ENCODE measurements at places on chromosomes 4 and X. TPM values are rescaled to one million over a fixed set of nuclear protein-coding genes. Genes with fewer than 3 reads are reported as not detected.

ZNF630 gene
- total RNA-seq, result 4.6 TPM

NPY2R gene
- 0.20 TPM for total RNA-seq

KLB gene
- total RNA-seq, result 6.4 TPM

MAGEB17 gene
- total RNA-seq, result not detected

FAM9C gene
- not detected for total RNA-seq

ZIC3 gene
- total RNA-seq, result 2.4 TPM

OPRPN gene
- total RNA-seq, result not detected

NUDT10 gene
- total RNA-seq, result 2.3 TPM

NWD2 gene
- 0.30 TPM for total RNA-seq

YY2 gene
- 2.5 TPM for total RNA-seq

SMIM10 gene
- 2.3 TPM for total RNA-seq

UFSP2 gene
- 42.1 TPM for total RNA-seq

ADH1A gene
- total RNA-seq, result not detected

RNF175 gene
- 1.9 TPM for total RNA-seq

CLGN gene
- 0.59 TPM for total RNA-seq

PAGE5 gene
- not detected for total RNA-seq

TMEM150C gene
- total RNA-seq, result 11.6 TPM

CDS1 gene
- total RNA-seq, result 9.9 TPM

SPANXN4 gene
- total RNA-seq, result not detected

KANTR gene
- total RNA-seq, result 15.1 TPM

PHEX gene
- total RNA-seq, result 1.5 TPM

KLF8 gene
- total RNA-seq, result 10.4 TPM

SLC7A11 gene
- total RNA-seq, result 2.1 TPM

FHDC1 gene
- 12.2 TPM for total RNA-seq

THAP6 gene
- 18.1 TPM for total RNA-seq

NLRP2B gene
- total RNA-seq, result 0.20 TPM

MAGED4 gene
- 18.0 TPM for total RNA-seq

CCDC110 gene
- total RNA-seq, result 1.4 TPM

TCEAL9 gene
- 81.3 TPM for total RNA-seq

SORCS2 gene
- 5.8 TPM for total RNA-seq

SGCB gene
- 40.1 TPM for total RNA-seq

TEX13C gene
- not detected for total RNA-seq

CSAG1 gene
- not detected for total RNA-seq

CT45A6 gene
- not detected for total RNA-seq

PRR32 gene
- total RNA-seq, result 3.5 TPM
